Peyer's patch (tissue), 4 donors: ENCODE measurements at places on chromosomes 2 and 18.

GRCh38 chr2:179702912-179703311 is 158.5 kb downstream of the ZNF385B start:
- no peak for DNase-seq

- DNase-seq: no peak
These were observed 71.6 kb upstream of the RFX8 start for GRCh38 chr2:101546376-101547058.

- no peak for DNase-seq
These were observed 34.8 kb downstream of the RAPH1 start for GRCh38 chr2:203500297-203500696.

DNA sequence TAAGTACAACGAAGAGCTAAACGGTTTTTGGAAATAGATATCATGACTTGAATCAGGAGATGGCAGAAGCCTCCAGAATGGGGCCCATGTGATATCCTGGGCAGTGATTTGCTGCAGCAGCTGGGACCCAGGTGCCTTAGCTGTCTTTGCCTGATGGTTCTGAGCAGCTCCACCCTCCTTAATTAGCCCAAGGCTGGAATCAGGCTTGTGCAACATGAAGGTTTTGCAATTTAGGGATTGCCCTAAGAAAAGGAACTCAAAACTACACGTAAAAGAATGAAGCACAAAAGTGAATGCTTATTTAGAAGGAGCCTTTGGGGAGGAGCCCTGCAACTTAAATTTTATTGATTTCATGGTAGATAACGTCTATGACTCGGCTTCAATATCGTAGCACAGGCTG is 17.3 kb upstream of the CNDP2 start:
- no peak for DNase-seq

DNA sequence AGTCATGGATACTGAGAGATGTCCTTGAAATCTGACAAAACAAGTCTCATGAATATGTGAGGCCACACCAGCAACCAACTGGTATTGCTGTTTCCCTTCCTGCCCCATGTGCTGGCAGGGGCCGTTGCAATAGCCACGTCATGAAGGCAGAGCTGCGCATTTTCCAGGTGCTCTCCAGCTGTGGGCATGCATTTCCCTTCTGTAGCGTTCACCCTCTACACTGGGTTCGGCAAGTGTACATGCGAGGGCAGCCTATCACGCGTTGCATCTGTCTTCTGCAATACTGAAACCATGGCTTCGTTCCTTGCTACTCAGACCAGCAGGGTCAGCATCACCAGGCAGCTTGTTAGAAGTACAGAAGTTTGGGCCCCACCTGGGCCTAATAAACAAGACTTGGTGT is 17.4 kb downstream of the ARL4C start:
- no peak for DNase-seq

DNA sequence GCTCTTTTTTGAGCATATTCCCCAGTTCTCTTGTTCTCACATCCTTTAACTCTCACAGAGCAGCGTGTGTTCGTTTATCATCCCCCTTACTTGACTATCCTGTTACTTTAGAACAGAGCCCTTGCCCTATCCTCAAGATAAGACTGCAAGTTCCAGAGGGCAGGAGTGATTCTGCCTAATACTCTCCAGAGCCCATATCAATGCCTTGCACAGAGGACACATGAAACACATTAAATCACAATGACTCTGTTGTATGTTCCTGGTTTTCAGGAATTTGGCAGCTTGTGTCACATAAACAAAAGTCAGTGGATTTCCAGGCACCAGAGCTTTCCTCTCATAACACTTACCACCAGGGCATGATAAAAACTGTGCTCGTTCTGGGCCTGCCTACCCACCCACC is 156.7 kb downstream of the RNF144A start:
- DNase-seq: no peak

GRCh38 chr2:158969715-158970240 is 1.3 kb downstream of the TANC1 start:
- DNase-seq: peak; percentile 74

GRCh38 chr2:85694052-85695025 is at the start of gene GNLY:
Gene GNLY (plus strand): TSS chr2:85694358. CDS start chr2:85694419, 61 bp downstream.
- DNase-seq: no peak

DNA sequence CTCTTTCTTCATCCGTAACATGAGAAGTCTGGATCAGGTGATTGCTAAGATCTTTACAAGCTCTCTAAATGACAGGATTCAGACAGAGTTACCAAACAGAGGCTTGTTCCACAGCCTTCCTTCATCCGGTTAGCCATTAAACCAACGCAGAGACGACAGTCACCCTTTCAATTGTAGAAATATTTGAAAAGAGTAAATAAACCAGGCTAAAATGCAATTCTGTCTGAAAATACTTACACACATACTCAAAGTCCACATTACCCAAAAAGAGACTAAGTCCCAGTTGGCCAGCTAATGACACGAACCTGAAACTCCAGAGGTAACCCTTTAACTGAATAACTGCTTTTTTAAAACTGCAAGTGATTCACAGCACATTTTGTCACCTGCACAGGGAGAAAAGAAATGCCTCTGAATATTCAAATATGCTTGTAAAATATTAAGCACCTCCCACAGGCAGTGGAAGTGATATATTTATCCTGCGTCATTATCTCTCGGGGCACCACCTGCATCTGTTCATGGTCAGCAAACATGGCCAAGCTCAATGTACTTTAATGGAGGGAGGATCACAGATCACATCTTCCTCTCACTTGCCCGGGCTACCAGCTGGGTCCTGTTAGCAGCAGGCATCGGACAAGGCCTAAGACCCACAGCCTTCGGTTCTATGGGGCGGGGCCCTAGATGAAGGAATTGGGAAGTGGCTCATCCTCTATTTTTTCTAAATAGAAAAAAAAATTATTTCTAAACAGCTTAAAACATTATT is 38.8 kb upstream of the DNER start:
- no peak for DNase-seq

DNA sequence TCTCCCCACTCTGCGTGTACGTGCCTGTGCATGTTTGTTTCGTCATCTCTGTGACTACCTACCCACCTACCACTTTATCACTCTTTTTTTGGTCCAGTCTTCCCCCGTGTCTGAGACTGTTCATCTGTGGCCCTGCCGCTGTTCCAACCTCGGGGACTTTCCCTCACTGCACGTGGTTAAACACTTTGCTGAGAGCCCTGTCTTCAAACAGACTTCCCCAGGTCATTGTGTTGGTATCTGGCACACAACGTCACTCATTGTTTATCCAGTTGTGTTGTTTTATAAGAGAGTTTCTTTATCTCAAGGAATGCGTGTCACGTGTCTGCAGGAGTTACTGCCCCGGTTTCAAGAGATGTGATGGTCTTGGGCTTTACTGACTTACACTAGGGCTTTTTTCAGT is 262.0 kb upstream of the RASGRP3 start:
- no peak for DNase-seq

GRCh38 chr2:12771154-12771553 is 54.4 kb downstream of the TRIB2 start:
- no peak for DNase-seq

DNA sequence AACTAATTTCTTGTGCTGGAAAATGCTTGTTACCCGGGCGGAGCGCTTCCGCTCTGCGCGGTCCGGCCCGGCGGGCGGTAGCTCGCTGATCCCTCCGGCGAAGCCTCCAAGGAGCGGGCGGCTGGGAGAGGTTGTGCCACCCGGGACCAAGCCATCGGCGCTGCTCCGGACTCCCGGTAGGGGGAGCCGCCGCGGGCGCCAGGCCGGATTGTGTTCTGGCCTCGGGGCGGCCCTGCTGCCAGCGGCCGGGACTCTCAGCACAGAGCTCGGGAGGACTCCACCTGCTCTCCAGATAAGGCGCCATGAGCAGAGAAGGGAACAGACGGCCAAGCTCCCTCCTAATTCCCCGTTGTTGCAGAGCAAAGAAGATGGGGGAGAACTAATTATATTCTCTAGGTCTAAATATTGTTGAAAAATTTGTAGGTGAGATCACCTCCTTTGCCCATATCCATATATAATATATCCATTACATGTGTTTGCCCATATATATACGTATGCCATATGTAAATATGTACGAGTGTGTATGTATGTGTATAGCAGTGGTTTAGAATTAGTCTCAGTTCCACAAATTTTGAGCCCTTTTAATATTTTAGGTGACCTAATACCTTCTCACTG is 13.8 kb upstream of the SATB2 start:
- DNase-seq: peak; percentile 81

GRCh38 chr2:103669531-103669930 is 907.7 kb downstream of the TMEM182 start:
- no peak for DNase-seq

DNA sequence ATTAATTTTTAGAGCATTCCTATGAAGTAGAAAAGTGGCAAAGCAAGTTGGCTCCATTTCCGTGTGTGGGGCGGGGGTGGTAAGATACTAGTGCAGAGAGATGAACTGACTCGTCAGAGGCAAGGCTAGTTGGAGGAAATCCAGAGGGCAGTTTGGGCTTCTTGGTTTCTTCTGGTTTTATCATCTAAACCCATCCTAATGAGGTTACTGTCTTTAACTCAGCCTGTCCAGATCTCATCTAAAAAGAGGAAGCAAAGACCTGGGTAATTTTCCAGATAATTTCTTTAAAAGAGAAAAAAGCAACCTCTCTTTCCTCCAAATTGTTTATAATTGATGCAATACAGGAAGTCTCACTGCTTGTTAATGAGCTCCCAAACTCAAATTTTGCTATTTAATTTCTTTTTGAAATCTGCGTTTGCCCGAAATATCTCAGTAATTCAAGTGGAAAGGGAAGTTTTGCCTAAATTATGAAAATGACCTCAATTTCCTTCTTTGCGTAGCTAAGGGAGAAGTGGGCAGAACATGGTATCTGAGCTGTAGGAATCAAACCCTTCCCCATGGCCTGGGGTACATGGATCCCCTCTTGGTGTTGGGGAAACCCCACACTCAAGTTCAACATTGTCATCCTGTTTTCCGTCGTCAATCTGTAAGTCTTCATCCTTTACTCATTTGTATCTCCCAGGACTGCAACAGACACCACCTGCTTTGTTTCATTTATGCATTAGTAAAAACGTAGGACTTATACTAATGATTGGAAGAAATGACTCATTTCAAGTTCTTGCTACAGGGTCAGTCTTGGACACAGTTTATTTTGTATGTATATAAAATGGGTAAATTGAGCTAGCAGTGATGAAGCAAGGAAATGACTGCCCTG is 89.1 kb upstream of the KLF7 start:
- DNase-seq: no peak

DNA sequence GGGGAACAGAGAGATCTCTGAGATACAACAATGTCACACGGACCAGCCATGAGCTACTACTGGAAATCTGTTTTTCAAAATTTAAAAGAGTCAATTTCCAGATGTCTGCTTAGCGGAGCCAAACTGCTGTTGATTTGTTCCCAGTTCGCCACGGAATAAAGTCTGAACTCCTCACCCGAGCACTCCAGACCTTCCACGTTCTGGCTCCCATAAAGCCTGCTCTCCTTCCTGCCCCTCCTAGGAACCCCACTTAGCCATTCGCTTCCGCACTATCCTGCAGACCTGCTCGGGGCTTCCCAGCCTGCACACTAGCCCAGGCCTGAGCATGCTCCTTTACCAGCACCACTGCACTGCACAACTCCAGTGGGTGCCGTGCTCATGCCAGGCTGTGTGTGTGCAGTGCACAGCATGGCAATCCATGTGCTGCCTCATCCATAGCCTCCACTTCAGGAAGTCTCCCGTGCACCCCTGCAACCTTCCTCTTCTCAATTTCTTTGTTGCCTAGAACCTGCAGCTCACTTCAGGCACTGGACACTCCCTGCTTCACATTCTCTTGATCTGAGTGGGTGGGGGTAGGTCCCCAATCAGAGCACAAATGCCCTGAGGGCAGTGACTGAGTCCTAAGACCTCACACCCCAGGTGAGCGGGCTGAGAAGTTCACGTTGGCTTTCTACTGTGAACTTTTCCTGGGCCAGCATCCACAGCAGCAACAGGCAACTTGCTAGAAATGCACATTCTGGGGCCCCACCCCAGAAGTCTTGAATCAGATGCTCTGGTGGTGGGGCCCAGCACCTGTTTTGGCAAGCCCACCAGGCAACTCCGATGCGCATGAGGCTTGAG is 53.7 kb downstream of the ZBTB7C start:
- no peak for DNase-seq

GRCh38 chr18:48833701-48834412 is 116.9 kb downstream of the SMAD7 start:
- DNase-seq: no peak

DNA sequence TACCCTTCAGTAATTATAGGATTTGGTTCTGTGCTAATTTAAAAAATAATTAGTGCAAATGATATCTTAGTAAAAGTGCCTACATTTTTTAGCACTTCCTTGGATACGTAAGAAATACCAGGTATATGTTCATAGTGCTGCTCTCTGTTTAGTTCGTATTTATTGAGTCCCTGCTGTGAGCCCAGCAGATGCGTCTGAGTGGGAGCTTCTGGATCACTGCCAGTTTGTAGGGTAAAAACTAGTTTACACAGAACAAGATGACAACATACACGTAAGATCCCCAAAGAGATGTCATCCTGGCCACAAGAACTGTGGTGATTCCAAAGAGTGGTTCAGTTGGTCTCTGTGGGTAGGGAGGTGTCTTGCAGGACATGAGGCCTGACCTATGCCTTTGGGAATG is 103.2 kb downstream of the CTIF start:
- no peak for DNase-seq

DNA sequence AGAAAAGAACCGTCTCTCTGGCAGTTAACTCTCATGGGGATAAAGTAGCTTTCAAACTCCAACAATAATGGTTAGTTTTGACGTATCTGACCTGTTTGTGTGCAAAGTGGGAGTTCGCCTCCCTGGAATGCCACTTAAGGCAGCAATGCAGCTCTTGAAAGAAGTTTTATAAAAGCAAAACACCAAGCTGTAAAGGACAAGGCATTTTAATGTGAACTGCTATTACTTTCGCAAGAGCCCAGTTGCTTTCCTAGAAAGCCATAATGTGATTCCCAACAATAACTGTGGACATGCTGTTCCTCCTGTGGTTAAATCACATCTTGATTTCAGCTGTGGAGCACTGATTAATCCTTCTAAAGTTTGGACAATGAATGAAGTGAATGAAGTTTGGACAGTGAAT is 303.7 kb downstream of the PTPRM start:
- DNase-seq: no peak

GRCh38 chr2:147630585-147630984 is 214.2 kb upstream of the ACVR2A start:
- DNase-seq: peak; percentile 49

DNA sequence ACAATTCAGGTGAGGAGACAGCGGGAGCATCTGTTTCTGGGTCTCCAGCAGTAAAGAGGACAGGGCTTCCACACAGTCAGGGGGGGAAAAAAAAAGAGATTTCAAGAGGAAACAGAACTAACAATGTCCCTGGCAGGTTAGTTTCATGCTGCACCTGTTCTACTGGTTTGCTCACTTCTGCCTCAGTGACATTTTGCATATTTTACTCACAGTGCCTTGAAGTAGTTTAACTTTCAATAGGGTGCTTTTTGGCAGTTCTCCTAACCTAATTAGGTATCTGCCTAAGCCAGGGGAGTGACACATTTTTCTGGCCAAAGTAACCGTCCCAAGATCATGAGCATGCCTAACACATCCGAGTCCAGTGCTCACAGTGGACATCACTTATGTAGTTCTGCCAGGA is 109.0 kb upstream of the ALK start:
- DNase-seq: no peak
